ENCODE measurements at places on chromosomes 2 and 18.

- peak; percentile 45 for DNase-seq
Measured at GRCh38 chr2:221810245-221810644, 238.1 kb upstream of the EPHA4 start.

DNA sequence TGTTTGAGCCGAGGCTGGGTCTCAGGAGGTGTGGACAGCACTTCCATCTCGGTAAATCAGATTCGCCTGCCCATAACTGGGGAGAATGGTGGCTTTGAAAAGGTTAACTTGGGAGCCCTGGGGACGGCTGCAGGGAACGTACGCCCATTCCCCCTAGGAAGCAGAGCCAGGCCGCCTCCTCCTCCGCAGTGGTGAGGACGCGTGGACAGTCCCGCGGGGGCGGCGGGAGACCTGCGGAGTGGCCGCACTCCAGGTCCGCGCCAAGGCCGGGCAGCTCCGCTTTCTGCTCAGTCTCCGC lies 845 bp upstream of the MYCN start:
- no peak for DNase-seq

DNA sequence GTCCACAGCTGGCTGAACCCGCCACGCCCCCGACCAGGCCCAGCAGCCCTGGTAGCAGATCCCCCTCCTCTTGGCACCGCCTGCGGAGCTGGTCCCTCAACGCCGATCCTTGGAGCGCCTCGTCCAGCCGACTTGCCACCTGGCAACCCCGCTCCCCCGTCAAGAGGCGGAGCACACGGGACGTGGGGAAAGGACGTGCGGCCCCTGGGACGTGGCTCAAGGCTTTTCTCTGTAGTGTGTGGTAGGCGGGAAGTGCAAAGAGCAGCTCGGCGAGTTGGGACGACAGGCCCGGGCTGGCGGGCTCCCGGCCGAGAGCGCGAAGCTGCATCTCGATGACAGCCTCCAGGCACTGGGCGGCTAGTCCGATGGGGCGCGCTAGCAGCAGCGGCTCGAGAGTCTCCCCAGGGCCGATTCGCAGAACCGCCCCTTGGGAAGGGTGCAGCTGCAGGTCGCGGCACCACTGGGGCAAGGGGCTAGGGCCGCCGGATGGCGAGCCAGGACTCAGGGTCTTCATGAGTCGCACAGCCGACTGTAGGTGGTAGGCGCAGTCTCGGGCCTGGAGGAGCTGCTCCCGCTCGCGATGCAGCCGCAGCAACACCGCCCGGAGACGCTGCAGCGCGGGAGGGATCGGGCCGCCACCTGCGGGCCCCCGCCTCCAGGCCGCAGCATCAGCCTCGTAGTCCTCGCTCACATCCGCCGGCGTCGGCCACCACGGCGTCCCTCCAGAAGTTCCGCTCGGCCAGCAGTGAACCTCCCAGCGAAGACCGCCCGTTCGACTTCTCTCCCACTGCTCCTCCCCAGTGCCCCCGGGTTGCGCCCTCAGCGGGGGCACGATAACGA lies 617 bp downstream of the CCDC142 start:
- no peak for DNase-seq

DNA sequence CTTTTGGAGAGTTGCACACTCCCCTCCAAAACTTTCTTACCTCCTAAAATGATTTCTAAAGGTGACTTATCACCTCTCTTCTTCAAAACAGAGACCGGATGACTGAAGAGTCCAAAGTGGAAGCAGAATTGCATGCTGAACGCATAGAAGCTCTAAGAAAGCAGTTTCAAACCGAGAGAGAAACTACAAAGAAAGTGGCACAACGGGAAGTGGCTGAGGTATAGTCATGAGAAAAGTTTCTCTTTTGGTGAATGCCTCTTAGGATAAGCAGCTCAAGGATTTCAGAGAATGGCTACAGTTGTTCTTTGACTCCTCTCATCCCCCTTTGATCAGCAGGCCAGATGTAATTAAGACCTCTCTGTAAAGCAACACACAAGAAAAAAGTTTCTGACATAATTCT lies 73.6 kb downstream of the GTF3C3 start:
- no peak for DNase-seq

- DNase-seq, result no peak
Measured at GRCh38 chr18:24658302-24658701, 197.9 kb downstream of the HRH4 start.

Data from eye (tissue), 1 donor.